ENCODE measurements at places on chromosomes 11 and 22. TPM values are rescaled to one million over a fixed set of nuclear protein-coding genes. Genes with fewer than 3 reads are reported as not detected.

The MIOX gene
- total RNA-seq = not detected

The CDC42EP2 gene
- 5.3 TPM for total RNA-seq

The RAC2 gene
- 60.2 TPM for total RNA-seq

The TYR gene
- not detected for total RNA-seq

The PHF21B gene
- not detected for total RNA-seq

The TRIM6 gene
- total RNA-seq = 6.7 TPM

The DERL3 gene
- 0.79 TPM for total RNA-seq

The OR52I2 gene
- total RNA-seq = not detected

The PDGFB gene
- total RNA-seq = 13.4 TPM

- no peak for DNase-seq
Observed at GRCh38 chr11:69905611-69906452, 86.6 kb upstream of the FGF3 start.

DNA sequence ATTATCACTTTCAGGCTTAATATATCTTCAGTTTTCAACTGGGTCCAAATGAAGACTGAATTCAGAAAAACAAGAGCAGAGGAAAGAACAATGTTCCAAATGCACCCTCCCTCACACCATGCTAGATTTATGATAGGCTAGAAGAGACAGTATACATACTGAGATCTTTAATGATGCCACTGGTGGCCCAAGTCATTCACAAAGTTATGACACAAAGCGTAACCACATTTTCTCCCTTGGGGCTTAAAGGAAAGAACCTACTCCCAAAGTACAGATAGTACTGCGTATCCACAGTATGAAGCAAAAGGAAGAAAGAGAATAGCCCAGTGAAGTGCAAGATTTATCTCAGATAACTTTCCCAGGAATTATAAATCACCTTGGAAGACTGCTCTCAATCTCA lies 10.9 kb upstream of the SOX6 start:
- no peak for DNase-seq

- no peak for DNase-seq
Observed at GRCh38 chr11:102081313-102081712, 28.9 kb upstream of the YAP1 start.

GRCh38 chr22:41286639-41287091 lies 678 bp upstream of the RANGAP1 start:
- no peak for DNase-seq

DNA sequence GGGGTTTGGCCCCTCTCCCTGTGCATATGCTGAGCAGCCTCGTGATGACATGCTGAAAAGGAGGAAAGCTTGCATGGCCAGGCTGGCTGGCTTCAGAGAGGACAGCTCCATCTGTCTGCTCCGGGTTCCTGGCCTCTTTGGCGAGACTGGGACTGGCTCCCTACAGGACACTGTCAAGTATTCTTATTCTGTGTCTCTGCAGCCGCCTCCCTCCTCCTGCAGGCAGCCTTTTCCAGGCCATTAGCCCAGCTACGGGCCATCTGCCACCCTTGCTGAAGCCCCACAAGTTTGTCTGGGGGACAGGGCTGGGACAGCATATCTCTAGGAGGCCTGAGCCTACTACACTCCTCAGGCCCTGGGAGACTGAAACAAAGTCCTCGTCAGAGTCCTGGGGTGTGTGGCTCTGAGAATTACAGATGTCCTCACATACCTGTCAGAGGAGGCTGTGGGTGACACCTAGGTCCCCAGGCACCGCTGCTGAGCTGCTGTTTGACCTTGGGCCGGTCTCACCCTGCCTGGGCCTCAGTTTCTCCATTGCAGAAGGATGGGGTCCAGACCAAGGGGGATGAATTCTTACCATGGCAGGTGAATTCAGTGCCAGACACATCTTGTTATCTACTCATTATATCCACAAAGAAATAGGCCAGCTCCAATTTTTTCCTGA lies 11.0 kb downstream of the MRGPRG start:
- no peak for DNase-seq

- no peak for DNase-seq
Observed at GRCh38 chr11:21988477-21988876, 204.4 kb upstream of the ANO5 start.

GRCh38 chr11:44750551-44751465 lies 24.0 kb downstream of the TSPAN18 start:
- no peak for DNase-seq

- DNase-seq = no peak
Observed at GRCh38 chr11:14361951-14362350, 3.0 kb upstream of the RRAS2 start.

DNA sequence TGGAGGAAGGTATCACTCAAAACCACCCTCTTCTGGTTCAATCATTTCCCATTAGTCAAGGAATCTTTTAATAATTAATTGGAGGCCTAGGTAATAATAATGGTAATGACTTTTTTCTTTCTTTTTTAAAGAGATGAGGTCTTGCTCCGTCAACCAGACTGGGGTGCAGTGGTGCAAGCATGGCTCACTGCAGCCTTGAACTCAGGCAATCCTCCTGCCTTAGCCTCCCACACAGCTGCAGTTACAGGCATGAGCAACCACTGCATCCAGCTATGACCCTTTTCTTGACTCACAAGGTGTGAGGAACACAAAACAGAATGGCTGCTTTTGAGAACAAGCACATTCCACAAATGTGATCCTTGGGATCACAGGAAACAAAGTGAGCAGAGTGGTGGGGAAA lies 3.6 kb downstream of the POLDIP3 start:
- DNase-seq = no peak

GRCh38 chr11:88164806-88165585 lies 10.2 kb downstream of the RAB38 start:
- DNase-seq = no peak

GRCh38 chr11:78685156-78685555 lies 110.5 kb upstream of the NARS2 start:
- no peak for DNase-seq

- peak; percentile 21 for DNase-seq
Observed at GRCh38 chr11:35664977-35665441, 2.4 kb downstream of the TRIM44 start.

DNA sequence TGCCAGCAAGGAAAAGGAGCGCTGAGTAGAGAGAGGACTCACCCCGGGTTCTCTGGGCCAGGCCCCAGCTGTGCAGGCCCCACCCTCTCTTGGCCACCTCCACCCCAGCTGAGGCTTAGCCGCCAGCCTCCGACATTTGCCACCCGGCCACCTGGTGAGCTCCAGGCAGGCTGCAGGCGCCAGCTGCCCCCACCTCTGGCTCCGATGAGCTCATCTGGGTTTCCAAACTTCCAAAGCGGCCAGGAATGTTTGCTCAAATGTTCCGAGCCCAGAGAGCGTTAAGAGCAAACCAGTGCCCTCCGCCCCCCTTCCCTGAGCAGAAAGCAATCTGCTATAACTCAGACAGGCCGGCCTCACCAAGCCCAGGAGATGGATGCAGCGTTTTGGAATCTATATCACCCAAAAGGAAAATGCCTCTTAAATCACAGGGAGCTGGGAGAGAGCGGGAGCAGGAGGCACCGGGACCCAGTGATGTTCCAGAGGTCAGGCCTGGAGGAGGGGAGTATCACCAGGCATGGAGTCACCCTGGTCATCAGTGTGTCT lies 9.1 kb upstream of the MN1 start:
- peak; percentile 28 for DNase-seq

DNA sequence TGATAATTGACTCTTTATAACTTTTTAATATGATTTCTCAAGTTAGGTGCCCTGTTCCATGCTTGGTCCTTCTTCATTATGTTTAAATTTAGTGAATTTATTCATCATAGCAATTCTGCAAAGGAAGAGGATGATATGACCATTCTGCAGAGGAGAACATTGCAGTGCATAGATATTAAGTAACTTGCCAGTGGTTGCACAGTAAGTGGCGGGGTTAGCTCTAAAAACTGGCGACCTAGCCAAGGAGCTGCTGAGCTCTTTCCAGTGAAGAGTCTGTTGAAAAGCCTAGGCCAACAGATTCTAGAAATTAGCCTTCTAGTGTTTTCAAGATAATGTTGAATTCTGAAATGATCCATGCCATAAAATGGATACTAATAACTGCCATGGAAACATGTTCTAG lies 4.6 kb downstream of the EWSR1 start:
- DNase-seq = no peak

DNA sequence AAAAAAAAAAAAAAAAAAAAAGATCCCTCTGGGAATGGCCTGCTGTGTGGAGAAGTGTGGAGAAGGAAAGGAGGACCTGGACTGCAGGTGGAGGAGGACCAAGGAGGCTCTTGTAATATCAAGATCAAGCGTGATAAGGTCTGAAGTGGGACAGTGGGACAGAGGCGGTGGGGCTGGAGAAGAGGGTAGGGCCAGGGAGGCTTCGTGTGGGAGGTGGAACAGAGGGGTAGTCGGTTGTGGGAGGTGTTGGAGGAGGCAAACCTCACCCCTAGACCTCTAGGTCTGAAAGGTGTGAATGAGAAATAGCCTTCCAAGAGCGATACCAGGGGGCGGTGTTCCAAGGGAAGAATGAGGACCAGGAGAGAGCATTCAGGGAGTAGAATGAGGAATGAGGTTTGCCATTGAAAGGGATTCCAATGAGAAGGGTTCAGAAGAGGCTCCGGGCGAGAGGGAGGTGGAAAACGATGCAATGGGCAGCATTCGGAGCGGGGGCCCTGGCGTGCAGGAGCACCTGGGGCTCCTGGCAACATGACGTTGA lies 44.2 kb downstream of the MCHR1 start:
- DNase-seq = no peak

DNA sequence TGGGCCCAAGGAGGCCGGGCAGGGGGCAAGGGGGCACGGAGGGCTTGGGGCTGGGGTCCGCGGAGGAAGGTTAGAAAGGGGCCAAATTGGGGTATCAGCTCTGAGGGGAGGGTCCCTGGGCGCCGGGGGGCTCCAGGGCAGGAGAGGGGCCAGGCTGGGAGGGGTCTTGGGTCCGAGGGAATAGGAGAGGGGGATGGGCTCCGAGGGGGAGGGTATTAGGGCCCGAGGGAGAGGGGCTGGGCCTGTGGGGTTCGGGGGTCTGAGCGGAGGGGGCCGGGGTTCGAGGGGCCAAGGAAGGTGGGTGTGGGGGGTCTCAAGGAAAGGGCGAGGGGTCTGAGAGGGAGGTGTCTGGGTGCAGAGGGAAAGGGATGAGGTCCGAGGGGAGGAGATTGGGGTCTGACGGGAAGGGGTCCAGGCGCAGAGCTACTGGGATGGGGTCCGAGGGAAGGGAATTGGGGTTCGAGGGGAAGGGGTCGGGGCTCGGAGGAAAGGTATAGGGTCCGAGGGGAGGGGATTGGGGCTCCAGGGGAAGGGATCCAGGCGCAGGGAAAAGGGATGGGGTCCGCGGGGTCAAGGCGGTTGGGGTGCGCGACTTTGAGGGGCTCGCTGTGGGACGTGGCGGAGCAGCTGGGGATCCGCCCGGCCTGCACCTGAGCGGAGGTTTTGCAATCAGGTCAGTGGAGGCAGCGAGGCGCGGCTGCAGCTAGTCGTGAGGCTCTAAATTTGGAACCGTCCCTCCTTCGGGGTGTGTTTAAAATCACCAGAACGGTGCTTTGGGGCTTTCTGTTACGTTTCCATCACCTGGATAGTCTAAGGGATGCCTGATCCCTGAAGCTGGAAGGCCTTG lies 728 bp downstream of the CTTN start:
- no peak for DNase-seq

- DNase-seq = no peak
Observed at GRCh38 chr11:46480909-46481308, 89.3 kb upstream of the CHRM4 start.

GRCh38 chr11:13955971-13956421 lies 6.5 kb upstream of the SPON1 start:
- peak; percentile 55 for DNase-seq

DNA sequence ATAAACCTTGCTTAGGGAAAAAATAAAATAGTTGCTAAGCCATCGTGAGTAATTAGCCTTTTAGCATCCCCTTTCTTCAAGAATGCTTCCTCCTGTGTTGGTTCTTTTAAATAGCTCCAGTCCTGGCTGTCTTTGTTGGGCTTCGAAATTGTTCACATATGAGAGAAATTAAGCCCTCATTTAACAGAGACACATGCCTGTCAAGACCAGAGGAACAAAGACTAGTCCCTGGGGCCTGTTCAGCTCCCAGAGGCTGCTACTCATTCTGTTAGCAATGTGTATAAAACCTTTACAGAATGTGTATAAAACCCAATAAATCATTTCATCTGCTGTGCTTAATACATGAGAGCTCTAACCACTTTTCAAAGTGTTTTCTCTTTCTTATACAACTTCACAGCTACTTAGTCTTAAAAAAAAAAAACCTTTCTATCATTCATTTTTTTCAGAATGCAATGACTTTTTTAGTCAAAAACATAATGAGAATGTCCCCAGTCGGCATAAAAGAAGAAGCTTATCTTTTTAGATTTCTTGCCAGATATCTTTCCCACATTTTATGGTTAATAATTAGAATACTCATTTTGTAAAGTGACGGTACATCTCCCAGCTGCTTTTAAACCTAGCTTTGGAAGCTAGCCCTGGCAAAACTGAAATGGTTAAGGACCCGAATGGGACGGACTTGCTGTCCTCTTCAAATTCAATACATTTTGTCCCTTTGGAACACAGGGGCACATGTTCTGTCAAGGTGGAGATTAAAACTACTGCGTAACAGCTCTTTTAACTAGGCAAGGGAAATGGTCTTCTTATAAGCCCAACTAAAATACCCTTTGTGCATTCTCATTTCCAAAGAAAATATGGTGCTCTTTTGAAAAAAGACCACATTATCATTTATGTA lies 186.1 kb downstream of the SOX6 start:
- DNase-seq = no peak

DNA sequence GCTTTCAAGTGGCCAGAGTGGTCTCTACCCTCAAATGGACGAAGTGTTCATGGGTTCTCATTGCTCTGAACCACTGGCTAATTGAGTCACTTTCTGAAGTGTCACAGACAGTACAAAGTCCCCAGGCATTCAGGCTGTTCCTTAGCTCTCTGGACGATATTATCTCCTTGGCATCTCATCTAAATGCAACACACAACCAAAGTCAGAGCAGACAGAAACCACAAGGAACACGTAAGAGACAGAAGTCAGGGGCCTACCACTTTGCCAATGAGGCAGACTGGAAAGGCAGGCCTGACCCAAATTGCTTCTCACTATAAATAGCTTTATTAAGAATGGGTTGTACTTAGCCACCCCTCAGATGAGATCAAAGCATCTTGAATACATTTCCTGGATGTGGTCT lies 29.0 kb upstream of the LDLRAD3 start:
- DNase-seq = no peak

GRCh38 chr11:128737704-128738103 lies 43.8 kb downstream of the FLI1 start:
- no peak for DNase-seq

- no peak for DNase-seq
Observed at GRCh38 chr11:66126808-66127555, 56.9 kb downstream of the PACS1 start.

DNA sequence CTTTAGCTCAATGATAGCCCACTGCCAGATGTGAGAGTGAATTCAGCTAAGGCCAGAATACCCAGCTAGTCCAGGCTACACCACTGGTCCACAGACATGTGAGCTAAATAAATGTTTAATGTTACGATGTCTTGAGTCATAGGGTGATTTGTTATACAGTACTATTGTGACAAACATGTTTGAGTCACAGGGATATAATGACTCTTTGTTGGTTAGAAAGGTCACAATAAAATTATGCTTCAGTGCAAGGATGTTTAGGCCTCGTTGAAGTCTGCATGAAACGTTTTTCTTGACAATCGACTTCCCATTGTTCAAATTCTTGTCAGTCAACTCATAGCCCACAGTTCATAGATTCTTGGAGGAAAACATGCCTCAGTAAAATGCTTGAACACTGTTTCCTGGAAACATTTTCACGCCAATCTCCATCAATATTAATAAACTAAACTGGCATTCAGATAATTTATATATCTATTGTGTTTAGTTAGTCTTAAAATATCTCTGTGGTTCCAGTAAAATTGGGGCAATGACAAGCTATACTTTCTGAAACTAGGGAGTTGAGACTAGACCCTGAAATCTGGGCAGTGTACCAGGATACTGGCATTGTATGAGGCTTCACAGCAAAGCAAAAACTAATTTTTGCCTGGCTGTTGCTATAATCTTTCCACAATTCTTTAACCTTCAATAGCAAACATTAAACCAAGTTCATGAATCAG lies 650.8 kb upstream of the KIRREL3 start:
- DNase-seq = peak; percentile 63
